ENCODE measurements at places on chromosomes 7 and 10.

GRCh38 chr10:101141616-101142532, 10.8 kb downstream of the TLX1 start:
- DNase-seq, result peak; percentile 50

- no peak for DNase-seq
Measured at GRCh38 chr10:124072541-124072940, 20.9 kb downstream of the CHST15 start.

- peak; percentile 74 for DNase-seq
Measured at GRCh38 chr10:103696411-103697145, 158.8 kb downstream of the SH3PXD2A start.

DNA sequence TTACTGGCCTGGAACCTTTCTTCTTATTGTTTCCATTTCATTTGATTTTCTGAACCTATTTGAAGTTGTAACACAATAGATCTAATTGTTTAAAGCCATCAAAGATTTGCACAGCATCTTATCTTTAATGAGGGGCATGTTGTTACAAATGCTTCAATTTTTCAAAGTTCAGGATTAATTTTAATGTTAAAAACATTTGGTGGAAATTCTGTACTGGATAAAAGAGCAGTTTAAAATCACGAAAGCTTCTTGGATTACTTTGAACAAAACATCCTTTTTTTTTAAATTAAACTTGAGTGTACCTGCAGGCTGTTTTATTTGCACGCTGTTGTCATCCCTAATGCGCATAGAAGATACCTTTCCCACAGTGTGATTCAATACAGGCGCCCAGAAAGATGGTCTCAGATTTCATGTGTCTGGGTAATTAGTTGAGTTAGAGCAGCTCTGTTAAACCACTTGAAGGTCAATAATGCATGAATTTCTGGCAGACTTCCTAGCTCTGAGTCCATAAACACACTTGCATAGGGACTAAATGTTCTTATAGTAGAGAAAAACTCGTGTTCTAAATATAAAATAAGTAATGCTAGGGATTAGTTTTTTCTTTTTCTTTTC, 29.3 kb upstream of the DDX50 start:
- DNase-seq, result peak; percentile 29

DNA sequence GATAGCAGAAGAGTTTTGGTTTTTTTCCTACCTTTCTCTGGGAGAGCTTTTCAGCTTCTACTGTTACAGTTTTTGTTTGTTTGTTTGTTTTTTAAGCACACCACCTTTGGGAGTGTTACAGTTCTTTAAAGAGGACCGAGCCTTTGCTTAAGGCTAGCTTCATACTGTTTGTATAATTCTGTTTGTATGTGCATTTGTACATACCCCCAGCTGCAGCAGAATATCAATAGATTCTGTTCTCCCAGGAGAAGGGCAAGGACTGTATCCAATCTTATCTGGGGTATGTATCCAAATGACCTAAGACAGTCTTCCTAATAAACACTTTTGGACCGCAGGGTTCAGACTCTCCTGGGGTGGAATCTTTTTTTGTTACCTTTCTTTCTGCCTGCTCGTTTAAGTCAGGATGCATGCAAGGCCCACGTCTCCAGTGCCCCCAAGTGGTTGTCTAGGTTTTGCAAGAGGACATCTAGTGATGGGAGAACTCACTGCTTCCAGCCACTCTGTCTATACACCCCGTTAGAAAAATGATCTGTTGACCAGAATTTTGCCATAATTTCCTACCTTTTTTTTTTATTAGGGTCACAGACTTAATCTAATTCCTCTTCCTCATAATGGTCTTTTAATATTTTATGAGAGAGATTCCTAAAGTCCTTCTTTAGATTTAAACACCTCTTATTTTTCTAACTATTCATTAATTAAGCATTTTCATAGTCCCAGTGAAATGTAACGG, 23.9 kb downstream of the NRF1 start:
- peak; percentile 42 for DNase-seq

- no peak for DNase-seq
Measured at GRCh38 chr7:22435720-22436119, 64.3 kb downstream of the STEAP1B start.

GRCh38 chr10:48884179-48885045, 55.2 kb downstream of the LRRC18 start:
- no peak for DNase-seq

DNA sequence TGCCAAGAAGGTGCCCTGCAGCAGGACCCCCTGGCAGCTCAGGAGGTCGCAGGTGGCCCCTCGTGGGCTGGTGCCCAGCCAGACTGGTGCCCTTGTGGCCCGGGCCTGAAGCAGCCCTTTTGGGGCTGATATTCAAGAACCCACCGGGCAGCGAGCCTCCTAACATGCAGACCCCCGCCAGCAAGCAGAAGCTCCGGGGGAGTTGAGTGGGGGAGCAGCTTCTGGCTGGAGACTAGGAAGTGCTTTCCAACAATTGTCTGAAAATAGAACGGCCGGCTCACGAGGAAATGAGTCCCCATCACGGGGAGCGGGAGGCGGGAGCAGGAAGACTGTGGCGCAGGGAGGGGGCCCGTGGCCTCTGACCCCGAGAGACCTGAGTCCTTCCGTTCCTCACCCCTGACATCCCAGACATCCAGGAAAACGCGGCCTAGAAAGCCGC, 9.5 kb upstream of the INTS1 start:
- DNase-seq, result no peak

DNA sequence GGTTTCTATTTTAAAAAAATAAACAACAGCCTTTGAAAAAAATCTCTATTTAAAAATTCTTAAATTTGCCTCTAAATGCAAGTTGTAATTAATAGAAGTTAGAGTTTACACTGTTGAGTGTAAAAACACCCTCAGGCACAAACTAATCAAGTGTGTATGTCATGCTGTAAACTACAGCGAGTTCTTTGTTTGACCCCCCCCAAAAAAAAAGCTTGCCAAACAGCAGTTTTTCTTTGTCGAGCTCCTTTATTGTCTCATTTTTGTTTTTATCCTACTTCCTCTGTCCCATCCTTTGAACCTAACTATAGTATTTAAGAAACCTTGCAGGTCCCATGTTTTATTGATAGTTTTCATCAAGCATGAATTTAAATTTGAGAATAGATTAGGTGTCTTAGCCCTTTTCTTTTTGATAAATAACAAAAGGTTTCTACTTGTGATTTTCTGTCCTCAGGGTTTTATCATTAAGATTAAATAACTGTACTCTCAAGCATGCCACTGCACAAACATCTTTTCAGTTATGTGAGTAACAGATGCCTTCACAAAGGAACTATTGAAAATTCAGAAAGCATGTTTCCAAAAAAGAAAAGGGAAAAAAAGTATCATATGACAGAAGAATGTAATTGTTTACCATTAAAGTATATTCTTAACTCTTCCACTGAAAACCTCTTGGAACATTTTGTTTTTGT, 176.0 kb downstream of the ARID5B start:
- no peak for DNase-seq

- DNase-seq, result no peak
Measured at GRCh38 chr7:25965405-25966123, 186.4 kb upstream of the NFE2L3 start.

DNA sequence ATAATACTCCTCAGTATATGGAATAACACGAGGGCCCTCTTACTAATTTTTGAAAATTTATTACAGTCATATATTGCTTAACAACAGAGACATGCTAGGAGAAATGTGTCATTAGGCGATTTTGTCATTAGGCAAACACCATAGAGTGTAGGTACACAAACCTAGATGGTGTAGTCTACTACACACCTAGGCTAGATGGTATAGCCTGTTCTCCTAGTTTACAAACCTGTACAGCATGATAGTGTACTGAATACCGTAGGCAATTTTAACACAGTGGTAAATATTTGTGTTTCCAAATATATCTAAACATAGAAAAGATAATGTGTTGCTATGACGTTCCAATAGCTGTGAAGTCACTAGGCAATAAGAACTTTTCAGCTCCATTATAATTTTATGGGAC, 12.8 kb downstream of the OR2F1 start:
- no peak for DNase-seq

DNA sequence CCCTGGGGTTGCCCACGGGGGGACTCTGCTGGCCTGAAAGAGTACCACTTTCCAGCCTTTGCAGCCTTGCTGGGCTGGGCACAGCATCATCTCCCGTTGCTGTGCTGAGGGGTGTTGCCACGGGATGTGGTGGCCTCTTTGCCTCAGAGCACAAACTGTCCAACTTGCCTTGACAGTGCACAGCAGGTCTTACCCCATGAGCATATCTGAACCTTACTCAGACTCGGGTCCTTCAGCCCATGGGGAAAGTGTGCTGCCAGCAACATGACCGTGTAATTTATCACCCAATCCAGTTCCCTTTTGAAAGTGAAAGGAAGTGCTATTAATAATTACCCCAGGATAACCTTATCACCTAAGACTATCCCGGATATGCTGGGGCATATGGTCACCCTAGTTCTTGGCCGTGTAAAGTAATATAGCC, 46.8 kb downstream of the TBXAS1 start:
- DNase-seq, result no peak

GRCh38 chr10:3008518-3009195, 58.7 kb upstream of the PFKP start:
- no peak for DNase-seq

GRCh38 chr10:46540412-46541016, 15.9 kb downstream of the GPRIN2 start:
- DNase-seq, result no peak

DNA sequence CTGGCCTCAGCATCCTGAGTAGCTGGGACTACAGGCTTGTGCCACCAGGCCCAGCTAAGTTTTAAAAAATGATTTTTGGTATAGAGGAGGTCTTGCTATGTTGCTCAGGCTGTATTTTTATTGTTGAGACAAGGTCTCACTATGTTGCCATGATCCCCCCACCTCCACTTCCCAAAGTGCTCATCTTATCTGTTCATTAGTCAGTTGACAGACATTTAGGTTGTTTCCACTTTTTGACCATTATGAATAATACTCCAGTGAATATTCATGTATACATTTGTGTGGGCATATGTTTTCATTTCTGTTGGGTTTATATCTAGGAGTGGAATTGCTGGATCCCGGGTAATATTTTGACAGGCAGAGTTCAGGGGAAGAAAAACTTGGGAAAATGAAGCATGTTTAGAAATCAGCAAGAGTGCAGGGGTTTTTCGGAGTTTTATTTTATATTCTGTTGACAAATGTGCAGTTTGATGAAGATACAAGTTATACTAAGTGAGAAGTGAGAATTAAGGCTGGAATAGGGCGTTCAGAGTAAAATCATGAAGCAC, 2.7 kb upstream of the SCD start:
- no peak for DNase-seq

- DNase-seq, result no peak
Measured at GRCh38 chr10:128058106-128058749, 68.0 kb downstream of the MKI67 start.

GRCh38 chr10:86632951-86633350, 21.4 kb upstream of the OPN4 start:
- no peak for DNase-seq

DNA sequence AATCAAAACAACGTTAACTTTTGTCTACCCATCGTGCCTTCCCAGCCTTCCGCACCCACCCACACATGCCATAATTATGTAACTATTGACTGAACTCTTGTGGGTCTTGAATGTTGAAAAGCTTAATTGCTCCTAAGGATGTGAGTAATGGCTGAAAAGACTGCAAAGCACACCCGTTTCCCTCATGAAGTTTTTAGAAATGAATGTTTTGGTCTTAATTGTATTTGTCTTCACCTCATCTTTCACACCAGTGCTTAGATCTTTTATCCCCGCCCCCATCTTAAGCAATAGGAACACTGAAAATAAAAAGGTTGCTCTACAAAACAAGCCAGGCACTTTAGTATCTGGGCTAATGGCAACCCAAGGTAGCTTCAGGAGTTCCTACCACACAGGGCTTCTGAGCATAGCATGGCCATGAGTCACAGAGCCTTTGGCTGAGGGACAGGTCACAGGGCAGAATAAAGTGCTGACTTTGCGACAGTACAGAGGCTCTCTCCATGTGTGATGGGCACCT, 690.5 kb downstream of the PARD3 start:
- DNase-seq, result no peak

- no peak for DNase-seq
Measured at GRCh38 chr7:47346377-47346914, 235.5 kb downstream of the TNS3 start.

DNA sequence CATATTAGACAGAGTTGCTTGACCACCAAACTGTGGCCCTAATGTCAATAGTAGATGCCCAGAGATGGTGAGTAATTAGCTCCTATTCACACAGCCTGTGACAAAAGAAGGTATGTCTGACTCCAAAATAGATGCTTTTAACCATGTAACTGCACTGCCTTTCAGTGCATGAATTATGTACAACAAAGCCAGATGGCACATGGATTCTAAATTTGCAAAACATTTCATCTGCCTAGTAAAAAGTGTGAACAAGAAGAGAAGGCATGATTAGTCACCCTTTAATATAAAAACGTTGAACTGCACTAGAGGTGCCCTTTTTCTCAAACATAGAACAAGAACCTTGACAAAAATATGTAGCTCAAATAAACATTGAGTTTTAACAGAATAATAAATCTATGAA, 35.5 kb upstream of the PTPRZ1 start:
- no peak for DNase-seq

GRCh38 chr10:1242975-1243374, 186.8 kb downstream of the WDR37 start:
- no peak for DNase-seq
